ENCODE measurements at places on chromosomes 6 and 20. TPM values are rescaled to one million over a fixed set of nuclear protein-coding genes. Genes with fewer than 3 reads are reported as not detected.

DNA sequence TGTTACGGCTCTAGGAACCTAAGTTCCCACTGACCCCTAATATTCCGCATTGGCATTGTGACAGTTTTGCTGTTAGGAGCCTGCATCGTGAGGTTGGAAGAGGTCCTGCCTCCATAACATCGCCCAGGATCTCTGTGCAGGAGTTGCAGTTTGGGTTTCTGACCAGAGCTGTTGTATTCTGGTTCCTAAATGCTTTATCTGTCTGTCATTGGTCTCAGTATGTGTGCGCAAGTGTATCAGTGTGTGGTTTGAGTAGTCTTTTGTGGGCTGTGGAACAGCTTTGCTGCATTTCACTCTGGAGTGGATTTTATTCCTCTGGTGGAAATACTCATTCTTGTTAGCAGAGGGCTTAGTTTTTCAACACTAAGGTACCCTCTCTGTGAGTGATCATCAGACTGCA is 95.6 kb downstream of the CDYL start:
- no peak for DNase-seq

- DNase-seq = no peak
Observed at GRCh38 chr6:105442369-105442768, 39.5 kb upstream of the PREP start.

GRCh38 chr6:157464653-157465535 is 83.9 kb downstream of the ZDHHC14 start:
- DNase-seq = peak; percentile 36

PSORS1C2 gene
- not detected for total RNA-seq

CRIP3 gene
- total RNA-seq = 21.3 TPM

All from neural progenitor cell (in vitro differentiated cells).